Endodermal cell (in vitro differentiated cells): ENCODE measurements at places on chromosomes 16 and 17.

DNA sequence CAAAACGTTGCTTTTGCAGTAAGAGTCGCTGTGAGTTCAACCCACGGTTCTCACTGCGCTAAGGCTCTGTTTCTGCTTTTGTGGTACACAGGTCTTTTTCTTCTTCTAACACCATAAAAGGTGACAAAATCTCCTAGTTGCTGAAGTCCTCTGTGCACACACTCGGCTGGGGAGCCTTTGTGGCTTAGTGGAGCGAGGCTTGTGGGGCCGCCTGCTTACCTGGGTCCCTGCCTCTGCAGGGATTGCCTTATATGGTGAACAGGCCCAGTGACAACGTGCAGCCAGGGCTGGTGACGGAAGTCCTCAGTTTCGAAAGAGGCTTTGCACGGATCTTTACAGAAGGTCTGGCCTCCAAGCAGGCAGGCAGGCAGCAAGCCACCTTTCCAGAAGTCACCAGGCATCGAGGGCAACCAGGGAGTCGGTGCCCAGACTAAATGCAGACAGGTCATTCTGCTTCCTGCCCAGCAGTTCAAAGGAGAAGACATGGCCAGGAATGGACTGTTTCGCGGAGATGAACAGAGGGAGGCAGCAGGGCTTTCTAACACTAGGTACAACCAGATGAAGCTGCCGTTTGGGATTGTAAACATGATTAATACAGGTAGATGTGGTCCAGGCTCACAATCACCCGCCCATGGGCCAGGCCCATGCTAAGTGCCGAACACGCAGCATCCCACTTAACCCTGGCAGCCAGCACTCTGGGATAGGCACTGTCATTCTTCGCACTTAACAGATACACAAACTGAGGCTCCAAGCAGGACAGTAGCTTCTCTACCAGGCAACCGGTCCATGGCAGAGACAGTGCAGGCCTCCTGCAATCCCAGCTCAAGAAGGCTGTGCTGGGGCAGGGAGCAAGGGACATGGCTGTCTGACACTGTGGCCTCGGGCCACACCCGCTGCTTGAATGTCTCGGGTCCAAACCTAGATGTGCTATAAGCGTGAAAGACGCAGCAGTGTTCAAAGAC lies 10.7 kb upstream of the MEAK7 start:
- DNase-seq: no peak
- no peaks in the 10 kb centered on the region for H3K27me3 ChIP-seq
- no peak overlapping the region for H3K4me3 ChIP-seq

DNA sequence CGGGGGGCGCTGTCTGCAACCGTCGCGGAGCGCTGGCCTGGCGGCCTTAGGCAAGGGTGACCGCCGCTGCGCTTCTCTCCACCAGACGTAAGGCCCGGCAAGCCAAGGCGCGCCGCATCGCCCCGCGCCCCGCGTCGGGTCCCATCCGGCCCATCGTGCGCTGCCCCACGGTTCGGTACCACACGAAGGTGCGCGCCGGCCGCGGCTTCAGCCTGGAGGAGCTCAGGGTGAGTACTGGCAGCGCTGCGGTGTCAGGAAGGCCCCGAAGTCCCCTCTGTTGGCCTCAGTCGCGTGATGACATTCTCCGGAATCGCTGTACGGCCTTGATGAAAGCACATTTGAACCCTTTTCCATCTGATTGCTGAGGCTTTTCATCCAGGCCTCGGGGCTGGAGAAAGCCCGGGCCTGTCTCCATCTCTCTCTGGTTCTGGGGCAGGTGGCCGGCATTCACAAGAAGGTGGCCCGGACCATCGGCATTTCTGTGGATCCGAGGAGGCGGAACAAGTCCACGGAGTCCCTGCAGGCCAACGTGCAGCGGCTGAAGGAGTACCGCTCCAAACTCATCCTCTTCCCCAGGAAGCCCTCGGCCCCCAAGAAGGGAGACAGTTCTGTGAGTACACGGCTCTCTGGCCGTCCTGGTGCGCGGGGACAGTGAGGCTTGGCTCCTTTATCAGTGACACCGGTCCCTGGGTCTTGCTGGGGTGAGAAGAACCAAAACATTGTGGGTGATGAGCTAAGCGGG lies 831 bp downstream of the RPL13 start:
- no peak for DNase-seq
- peaks cover 8% of the 10 kb centered on the region for H3K4me1 ChIP-seq
- H3K27me3 ChIP-seq: no peaks in the 10 kb centered on the region
- peaks cover 56% of the 10 kb centered on the region for H3K36me3 ChIP-seq

GRCh38 chr17:82882715-82883418 lies 43.0 kb upstream of the ZNF750 start:
- no peak for DNase-seq
- peaks cover 9% of the 10 kb centered on the region for H3K36me3 ChIP-seq
- H3K4me3 ChIP-seq: no peak overlapping the region
- no peak overlapping the region for H3K27ac ChIP-seq

DNA sequence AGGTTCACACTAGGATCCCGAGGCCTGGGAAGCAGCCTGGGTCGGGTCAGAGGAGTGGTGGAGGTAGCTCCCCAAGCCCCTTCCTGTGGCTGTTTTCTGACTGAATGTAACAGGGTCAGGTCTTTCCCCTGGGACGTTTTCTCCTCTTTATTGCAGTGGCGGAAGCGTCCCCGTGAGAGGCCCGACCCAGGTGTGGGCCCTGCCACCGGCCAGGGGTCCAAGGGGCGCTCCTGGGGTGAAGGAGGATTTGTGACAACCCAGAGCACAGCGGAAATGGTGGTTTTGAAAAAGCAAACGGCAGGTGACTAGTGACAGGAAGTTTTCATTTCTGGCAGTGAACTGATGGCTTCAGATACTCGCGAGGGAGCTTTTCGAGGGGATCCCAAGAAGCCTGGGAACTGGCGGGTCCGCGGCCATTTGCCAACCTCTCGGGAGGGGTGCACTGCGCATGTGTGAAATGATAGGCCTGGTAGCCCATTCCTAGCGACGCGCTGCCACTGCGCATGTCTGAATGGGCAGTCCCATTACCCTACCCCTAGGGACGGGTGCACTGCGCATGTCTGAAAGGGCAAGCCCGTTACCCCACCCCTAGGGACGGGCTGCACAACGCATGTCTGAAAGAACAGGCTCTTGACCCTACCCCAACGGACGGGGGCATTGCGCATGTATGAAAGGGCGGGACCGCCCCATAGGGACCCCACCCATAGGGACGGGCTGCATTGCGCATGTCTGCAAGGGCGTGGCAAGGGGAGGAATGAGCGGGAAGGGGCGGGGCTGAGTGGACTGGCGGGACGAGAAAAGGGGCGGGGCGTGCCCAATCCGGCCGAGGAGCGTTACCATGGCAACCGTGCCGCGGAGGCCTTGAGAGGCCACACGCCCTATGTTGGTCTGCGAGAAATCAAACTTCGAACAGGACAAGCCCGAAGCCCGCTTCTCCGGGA lies 1747.9 kb downstream of the TP53TG3F start:
- H3K36me3 ChIP-seq: no peaks in the 10 kb centered on the region
- no peak overlapping the region for H3K27ac ChIP-seq
- no peak overlapping the region for H3K4me3 ChIP-seq
- no peaks in the 10 kb centered on the region for H3K4me1 ChIP-seq

- no peak overlapping the region for H3K27ac ChIP-seq
- no peaks in the 10 kb centered on the region for H3K27me3 ChIP-seq
- DNase-seq: no peak
- H3K4me1 ChIP-seq: no peaks in the 10 kb centered on the region
- H3K4me3 ChIP-seq: no peak overlapping the region
Observed at GRCh38 chr16:11689031-11689840, 21.0 kb downstream of the SNN start.

- H3K27ac ChIP-seq: no peak overlapping the region
- no peaks in the 10 kb centered on the region for H3K4me1 ChIP-seq
- H3K36me3 ChIP-seq: no peaks in the 10 kb centered on the region
Observed at GRCh38 chr16:68512183-68512582, 26.9 kb upstream of the ZFP90 start.
